ENCODE measurements at places on chromosomes 6 and 20.

DNA sequence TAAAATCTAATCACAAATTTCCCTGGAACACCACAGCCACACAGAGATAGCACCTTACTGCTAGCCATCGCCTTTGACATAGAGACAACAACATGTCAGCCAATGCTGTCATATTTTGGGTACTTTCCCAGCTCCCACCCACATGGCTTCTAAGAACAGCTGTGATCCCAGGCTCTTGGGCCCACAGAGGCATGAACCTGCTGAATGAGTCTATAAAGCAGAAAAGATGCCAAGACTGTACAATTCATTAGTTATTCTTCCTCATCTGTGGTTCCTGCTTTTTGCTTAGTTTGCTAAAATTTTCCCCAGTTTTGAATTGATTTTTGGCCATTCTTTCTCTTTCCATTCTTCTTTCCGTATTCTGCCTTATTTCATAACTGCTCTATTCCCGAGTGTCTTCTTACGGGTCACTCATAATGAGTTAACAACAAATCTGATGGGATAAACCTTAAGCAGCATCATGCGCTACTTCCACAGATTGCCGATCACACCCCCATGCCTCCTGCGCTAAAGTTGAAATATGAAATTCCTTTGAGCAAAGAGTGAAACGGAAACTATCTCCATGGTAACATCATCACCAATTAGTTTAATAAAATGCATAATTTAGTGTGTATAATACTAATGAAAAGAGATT, 327.3 kb upstream of the HSF2 start:
- DNase-seq, result no peak

GRCh38 chr6:4740032-4740431, 36.2 kb upstream of the CDYL start:
- no peak for DNase-seq

- no peak for DNase-seq
Observed at GRCh38 chr6:125197795-125198269, 44.3 kb downstream of the TPD52L1 start.

GRCh38 chr6:168355716-168356522, 36.3 kb upstream of the DACT2 start:
- no peak for DNase-seq

GRCh38 chr20:47785311-47785853, at the start of gene SULF2:
Gene SULF2 (minus strand): TSS chr20:47785481. CDS start chr20:47757363, 28,118 bp downstream.
- no peak for DNase-seq
